ENCODE measurements at places on chromosomes 16 and 17. TPM values are rescaled to one million over a fixed set of nuclear protein-coding genes. Genes with fewer than 3 reads are reported as not detected.

PDE6G gene
- total RNA-seq: not detected

GRCh38 chr17:40317345-40317873, 8.4 kb downstream of the RARA start:
- DNase-seq: peak; percentile 59

ZG16 gene
- total RNA-seq: not detected

- DNase-seq: no peak
Observed at GRCh38 chr16:24553983-24554382, 14.6 kb downstream of the RBBP6 start.

GRCh38 chr17:29748400-29748799, 125.7 kb upstream of the CORO6 start:
- DNase-seq: no peak

DNA sequence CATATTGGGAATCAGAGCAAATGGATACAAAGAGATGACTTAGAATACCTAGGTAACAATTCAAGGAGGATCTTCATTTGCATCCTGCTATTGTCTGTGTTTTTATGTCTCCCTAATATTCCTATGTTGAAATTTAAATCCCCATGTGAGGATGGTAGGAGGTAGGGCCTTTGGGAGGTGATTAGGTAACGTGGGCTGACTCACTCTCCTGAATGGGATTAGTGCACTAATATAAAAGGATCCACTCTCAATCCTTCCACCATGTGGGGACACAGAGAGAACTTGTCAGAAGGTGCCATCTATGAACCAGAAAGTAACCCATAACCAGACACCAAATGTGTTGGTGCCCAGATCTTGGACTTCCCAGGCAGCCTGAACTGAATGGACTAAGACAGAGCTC, 83.4 kb downstream of the CDH8 start:
- no peak for DNase-seq

ASPA gene
- total RNA-seq: not detected

DNA sequence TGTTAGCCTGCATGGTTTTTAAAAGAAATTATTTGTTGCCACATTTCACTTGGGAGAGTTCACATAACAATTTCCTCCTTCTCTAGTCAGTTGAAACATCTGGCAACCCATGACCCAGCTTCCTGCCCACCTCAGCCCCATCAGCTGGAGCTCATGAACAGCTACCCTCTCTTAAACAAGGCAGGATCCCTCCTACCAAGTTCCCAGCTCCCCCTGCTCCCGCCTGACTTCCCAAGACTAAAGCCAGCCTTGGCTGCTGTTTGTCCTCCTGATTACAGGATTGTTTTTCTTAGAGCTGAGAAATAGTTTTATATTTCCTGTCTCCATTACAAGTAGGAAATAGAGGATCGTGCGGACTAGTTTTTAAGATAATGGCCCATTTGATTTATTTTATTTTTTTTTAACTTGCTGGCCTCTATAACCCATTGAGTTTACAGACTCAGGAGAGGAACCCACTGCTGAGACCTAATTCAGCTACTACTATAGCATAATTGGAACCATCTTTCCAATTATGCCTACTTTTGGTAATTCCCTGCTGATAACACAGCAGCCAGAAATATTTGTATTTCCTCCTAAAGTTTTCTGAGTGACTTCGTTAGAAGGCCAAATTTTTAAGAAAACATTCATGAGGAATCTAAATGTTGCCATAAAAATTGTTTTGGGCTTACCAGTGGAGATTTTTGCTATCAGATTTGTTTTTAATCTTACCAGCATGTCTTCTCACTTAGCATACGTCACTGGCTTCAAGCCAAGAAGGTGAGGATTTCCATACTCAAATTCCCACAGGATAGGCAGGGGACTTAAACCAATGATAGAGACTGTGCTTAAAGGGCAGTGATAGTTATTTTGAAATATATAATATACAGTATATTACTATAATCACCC, 90.0 kb downstream of the ELAC2 start:
- DNase-seq: no peak

CHST4 gene
- total RNA-seq: not detected

CD19 gene
- total RNA-seq: 0.27 TPM

KLHL10 gene
- total RNA-seq: not detected

GRCh38 chr17:83189044-83190003, 109.9 kb downstream of the METRNL start:
- no peak for DNase-seq

DNA sequence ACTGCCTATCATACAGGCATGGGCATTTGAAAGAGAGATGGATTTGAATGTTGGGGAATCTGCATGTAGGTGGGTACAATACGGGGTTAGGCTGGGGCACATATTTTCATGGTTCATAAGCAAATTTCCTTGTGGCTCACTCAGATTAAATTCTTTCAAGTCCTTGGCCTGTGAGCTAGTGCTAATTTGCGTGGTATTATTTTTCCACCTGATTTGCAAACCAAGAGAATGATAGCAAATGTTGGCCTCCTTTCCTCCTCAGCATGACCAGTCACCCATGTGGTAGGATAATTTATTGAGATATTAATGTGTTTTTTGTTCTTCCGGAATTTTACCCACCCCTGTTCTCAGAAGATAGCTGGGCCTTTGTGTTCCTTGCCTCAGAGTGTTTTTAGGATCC, 22.9 kb downstream of the FAM20A start:
- DNase-seq: no peak

- no peak for DNase-seq
Observed at GRCh38 chr16:46629331-46630219, 8.4 kb upstream of the SHCBP1 start.

DNA sequence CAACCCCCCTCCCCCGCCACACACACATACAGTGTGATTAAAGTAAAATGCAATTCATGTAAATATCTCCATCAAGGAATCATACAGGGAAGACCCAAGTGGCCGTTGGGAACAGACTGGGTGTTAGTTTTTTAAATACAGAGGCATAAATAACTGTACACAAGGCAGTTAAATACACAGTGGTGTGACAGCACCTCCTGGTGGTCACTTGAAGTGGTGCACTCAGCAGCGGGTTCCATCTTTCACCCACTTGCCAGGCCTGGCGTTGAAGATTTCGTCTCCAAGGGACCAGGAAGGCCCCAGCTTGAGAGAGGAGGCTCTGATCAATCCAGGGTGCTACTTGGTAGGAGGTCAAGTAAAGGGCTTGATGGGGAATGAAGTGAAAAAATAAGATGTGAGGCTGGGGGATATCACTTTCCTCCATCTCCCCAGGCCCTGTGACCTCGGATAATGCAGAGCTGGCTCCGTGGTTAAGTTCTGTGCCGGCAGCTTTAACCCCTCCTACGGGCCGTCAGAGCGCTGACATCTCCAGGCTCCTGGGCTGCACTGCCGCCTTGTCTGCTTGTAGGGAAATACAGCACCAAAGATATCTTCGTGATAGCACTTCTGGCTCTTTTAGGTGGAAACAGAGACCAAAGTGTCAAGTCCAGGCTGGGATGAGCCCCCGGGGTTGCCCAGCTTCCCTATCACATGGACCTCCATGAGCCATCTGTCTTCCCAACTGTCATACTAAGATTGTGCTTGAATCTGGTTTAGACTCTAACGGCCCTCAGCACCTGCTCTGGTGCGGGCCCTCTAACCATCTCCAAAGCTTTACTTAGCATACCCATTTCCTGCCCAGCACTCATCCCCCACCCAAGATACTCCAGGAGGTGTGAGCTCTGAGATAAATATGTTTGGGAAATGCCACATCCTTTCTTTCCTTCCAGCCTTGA, 20.7 kb downstream of the LGALS9 start:
- peak; percentile 82 for DNase-seq

GRCh38 chr16:2205967-2206313, 686 bp downstream of the MLST8 start:
- DNase-seq: peak; percentile 43

- DNase-seq: no peak
Observed at GRCh38 chr17:8467527-8467926, 31.8 kb downstream of the NDEL1 start.

PARD6A gene
- 18.7 TPM for total RNA-seq

SLC13A5 gene
- not detected for total RNA-seq
